ENCODE measurements at places on chromosomes 3 and 15.

DNA sequence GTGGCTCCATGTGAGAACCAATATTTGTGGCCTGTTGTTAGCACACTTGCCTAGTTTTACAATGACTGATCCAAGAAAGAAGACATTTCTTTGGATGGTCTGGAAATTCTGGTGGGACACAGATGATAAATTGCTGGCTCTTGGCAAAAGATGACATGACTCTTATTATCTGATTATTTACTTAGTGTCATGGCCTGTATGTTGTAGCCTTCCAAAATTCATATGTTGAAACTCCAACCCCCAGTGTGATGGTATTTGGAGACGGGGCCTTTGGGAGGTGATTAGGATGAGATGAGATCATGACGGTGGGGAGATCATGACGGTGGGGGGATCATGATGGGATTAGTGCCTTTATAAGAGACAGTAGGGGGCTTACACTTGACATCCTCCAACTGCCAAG lies 30.0 kb upstream of the AKAP13 start:
- DNase-seq = no peak

GRCh38 chr3:42752441-42752840 lies 20.6 kb downstream of the CCDC13 start:
- DNase-seq = no peak

DNA sequence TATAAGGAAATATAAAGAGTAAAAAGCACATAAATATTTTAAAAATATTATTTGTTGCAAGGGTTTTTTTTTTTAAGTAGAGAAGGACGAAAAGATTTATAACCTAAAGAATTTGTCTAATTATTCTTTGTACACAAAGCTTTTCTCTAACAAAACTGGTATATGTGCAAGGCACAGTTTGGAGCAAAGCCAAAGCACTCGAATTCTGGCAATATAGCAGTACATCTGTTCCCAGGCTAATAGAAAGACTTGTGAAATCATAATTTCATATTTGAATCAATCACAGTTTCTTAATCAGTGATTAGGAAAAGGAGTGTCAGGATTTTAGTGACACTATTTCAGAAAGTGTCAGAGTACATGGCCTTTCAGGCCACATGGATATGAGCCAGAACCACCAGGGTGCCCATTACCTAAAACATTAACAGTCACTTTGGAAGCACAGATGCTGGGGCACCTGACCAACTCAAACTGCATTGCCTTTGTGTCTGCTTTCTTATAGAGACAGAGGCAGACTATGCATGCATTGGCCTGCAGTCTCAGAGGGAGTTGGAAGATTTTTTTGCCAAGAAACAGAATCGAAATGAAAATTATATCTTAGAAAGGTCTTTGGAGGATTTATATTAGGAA lies 651.8 kb upstream of the SGO1 start:
- DNase-seq = no peak

- DNase-seq = no peak
These were observed 46.8 kb downstream of the PXYLP1 start for GRCh38 chr3:141278196-141279076.

DNA sequence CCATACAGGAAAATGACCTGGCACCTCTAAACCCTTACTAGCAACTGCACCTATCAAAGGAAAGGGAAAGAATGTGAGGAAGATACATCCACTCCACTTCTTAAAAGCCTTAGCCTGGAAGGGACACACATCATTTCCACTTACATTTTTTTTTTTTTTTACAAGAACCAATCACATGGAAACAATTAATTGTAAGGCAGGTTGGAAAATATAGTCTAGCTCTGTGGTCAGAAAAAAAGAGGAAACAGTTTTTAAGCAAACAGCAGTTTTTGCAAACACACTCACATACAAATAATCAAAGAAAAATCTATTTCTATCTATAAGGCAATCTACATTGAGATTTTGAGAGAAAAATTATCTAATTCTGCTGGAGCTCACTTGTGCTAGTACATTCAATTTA lies 98.9 kb upstream of the SPRED1 start:
- DNase-seq = no peak

- no peak for DNase-seq
These were observed 140.2 kb downstream of the ITPR1 start for GRCh38 chr3:4633078-4634004.

GRCh38 chr15:78565951-78566774 lies 843 bp downstream of the CHRNA5 start:
- DNase-seq = no peak

- DNase-seq = no peak
These were observed 299.8 kb upstream of the GPR149 start for GRCh38 chr3:154729741-154730140.

GRCh38 chr3:71130471-71131374 lies 452.8 kb downstream of the FOXP1 start:
- peak; percentile 41 for DNase-seq

GRCh38 chr3:141285570-141285969 lies 53.9 kb downstream of the PXYLP1 start:
- DNase-seq = no peak

- no peak for DNase-seq
These were observed 92.1 kb upstream of the IL12A start for GRCh38 chr3:159896543-159896942.

- DNase-seq = no peak
These were observed 36.2 kb upstream of the CLRN1 start for GRCh38 chr3:151008699-151009098.

DNA sequence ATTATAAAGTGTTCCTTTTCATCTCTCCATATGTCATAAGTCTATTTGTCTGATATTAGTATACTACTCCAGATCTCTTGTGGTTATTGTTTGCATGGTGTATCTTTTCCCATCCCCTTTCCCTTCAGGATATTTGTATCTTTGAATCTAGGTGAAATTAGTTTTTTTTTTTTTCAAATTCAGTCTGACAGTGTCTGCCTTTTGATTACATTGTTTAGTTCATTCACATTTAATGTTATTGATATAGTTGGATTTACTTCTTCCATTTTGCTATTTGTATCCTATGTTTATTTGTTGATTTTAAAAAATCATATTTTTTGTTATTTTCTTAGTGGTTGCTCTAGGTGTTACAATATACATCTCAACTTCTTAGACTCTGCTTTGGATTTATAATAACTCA lies 283.0 kb downstream of the CHST2 start:
- DNase-seq = no peak

- peak; percentile 16 for DNase-seq
These were observed 75.4 kb upstream of the RGMA start for GRCh38 chr15:93164409-93164808.

DNA sequence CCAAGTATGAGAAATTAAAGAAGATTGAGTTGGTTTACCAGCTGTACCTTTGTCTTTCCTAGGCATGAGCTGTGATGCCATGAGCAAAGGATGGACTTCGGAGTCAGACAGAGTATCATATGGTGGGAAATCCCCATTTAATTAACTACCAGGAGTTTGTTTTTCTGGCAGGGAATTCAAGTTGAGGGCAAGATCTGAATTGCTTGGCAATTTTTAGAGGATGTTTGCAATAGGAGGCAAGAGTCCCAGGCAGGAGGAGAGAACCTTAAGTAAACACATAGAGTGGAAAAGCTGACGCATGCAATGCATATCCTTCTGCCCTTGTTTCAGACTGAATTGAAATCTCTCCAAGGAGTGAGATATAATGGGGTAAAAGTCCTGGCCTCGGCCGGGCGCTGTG lies 569.7 kb upstream of the MDFIC2 start:
- DNase-seq = no peak

DNA sequence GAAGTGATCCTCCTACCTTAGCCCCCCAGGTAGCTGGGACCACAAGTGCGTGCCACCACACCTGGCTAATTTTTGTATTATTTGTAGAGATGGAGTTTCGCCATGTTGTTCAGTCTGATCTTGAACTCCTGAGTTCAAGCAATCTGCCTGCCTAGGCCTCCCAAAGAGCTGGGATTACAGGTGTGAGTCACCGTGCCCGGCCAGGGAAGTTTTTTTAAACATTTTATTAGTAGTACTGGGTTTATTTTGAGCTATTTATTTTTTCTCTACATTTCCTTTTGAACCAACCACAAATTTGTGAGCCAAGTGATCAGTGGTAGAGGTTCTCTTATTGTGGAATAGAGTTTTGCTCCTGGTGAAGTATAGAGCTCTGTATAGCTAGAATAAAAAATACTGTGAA lies 33.7 kb downstream of the ARMC8 start:
- no peak for DNase-seq

GRCh38 chr3:24773798-24774197 lies 279.1 kb upstream of the THRB start:
- no peak for DNase-seq

GRCh38 chr3:194262176-194262924 lies 88.8 kb downstream of the CPN2 start:
- DNase-seq = no peak

- DNase-seq = no peak
These were observed 66.0 kb downstream of the GOLIM4 start for GRCh38 chr3:168029705-168030104.

- no peak for DNase-seq
These were observed 3.4 kb downstream of the IGF1R start for GRCh38 chr15:98651581-98652220.

DNA sequence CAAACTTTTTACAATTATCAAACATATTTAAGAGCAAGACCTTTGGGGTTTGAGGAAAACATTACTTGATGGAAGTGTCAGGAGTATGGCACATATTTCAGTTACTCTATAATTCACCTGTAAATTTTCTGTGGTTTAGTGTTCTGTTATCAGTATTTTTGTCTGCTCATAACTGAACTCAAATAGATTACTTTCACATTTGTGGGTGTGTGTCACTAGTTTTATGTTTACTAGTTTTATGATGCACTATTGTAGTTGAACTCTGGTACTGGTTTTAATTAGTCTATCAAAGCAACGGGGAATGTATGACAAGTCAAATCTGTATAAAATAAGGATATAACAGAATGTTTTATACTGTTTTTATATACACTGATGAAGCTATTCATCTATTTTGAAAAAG lies 27.2 kb downstream of the OXSM start:
- no peak for DNase-seq
